ENCODE measurements at places on chromosomes 13 and 19. TPM values are rescaled to one million over a fixed set of nuclear protein-coding genes. Genes with fewer than 3 reads are reported as not detected.

Gene ZNF569
- 9.1 TPM for total RNA-seq

Gene AMER2
- not detected for total RNA-seq

Gene KCNRG
- 0.18 TPM for total RNA-seq

DNA sequence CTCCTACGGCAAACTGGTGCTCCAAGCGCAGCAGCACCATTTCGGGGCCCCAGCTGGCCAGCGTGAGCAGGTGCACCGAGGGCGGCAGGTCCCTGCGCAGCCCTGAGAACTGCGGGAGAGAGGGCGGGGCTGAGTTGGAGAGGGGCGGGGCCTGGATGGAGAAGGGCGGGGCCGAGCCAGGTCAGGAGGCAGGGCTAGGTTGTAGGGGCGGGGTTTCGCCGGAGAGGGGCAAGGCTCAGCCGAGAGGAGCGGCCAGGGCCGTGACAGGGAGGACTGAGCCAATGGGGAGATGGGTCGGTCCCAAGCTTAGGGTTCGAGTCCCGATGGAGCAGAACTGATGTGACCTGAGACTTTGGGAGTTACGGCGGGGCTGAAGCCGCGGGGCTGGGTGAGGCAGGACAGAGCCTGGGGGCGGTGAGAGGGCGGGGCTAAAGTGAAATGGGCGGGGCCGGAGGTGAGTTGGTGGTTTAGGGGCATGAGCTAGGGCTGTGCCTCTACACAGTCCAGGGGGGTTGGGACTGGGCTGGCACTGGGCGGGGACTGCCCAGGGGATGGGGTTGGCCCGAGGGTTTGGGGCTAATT, 19.0 kb downstream of the MAN2B1 start:
- DNase-seq, result no peak
- peaks cover 36% of the 10 kb centered on the region for H3K36me3 ChIP-seq
- H3K27ac ChIP-seq, result no peak overlapping the region
- H3K4me3 ChIP-seq, result no peak overlapping the region
- H3K27me3 ChIP-seq, result no peaks in the 10 kb centered on the region

GRCh38 chr13:82803341-82803740, 1078.9 kb downstream of the SLITRK1 start:
- DNase-seq, result no peak
- H3K27ac ChIP-seq, result no peak overlapping the region
- no peaks in the 10 kb centered on the region for H3K36me3 ChIP-seq
- no peaks in the 10 kb centered on the region for H3K27me3 ChIP-seq

DNA sequence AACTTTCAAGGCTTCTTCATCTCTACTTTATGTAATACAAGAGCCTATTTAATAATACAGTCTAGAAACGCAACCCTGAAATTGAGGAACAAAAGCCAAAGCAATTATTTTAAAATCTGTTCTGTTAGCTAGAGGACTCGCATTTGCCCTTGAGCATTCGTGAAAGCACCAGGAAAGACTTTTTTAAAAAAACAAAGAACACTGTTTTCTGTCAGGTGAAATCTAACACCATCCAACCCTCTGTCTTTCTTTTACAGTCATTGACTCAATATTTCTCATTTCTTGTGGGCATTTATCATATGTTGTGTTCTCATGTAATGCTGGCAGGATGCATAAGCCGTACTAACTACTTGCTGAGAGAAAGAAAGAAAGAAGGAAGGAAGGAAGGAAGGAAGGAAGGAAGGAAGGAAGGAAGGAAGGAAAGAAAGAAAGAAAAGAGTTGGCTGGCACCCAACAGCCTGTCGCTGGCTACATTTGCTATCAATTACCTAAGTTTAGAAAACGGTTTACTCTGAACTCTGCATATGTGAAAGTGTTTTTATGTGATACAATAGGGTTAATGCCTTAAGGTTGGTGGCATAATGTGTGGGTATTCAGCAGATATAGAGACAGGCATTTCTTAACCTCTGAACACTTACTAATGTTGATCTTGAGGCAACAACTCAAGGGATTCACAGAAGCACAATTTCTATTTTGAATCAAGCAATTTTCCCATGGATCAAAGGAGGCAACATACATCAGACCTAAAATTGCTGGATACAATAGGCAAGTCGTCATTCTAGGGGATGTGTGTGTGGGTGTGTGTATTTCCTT, 445.4 kb downstream of the DCT start:
- no peak overlapping the region for H3K4me3 ChIP-seq
- no peaks in the 10 kb centered on the region for H3K27me3 ChIP-seq
- H3K27ac ChIP-seq, result no peak overlapping the region
- no peaks in the 10 kb centered on the region for H3K4me1 ChIP-seq
- no peak for DNase-seq
- no peaks in the 10 kb centered on the region for H3K36me3 ChIP-seq

- H3K4me1 ChIP-seq, result peaks cover 3% of the 10 kb centered on the region
- no peaks in the 10 kb centered on the region for H3K36me3 ChIP-seq
- no peak overlapping the region for H3K27ac ChIP-seq
- H3K4me3 ChIP-seq, result no peak overlapping the region
- peaks cover 9% of the 10 kb centered on the region for H3K27me3 ChIP-seq
Measured at GRCh38 chr13:27375686-27376326, 48.6 kb upstream of the GTF3A start.

GRCh38 chr13:60679928-60680694, 283.1 kb downstream of the TDRD3 start:
- H3K4me3 ChIP-seq, result no peak overlapping the region
- H3K4me1 ChIP-seq, result no peaks in the 10 kb centered on the region
- no peaks in the 10 kb centered on the region for H3K27me3 ChIP-seq
- no peak for DNase-seq

DNA sequence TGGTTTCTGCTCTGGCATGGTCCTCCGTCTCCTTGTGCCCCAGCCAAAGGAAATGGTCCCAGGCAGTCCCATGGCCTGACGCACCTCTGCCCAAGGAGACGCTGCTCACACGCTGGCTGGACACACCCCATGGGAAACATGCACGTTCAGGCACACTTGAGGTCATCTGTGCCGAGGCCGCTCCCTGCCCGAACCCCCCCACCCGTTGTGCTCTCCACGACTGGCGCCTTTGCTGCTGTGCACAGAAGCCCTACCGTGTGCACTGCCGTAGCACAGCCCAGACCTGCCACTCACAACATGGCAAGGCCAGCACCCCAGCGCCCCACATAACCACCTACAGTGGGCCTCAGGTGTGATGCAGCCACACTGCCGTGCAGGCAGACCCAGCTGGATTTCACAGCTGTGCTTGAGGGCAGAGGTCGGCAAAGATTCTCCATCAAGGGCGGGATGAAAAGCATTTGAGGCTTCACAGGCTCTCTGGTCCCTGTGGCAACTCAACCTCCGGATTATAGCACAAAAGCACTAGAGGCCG, 65.7 kb downstream of the SPACA7 start:
- H3K36me3 ChIP-seq, result no peaks in the 10 kb centered on the region
- H3K27me3 ChIP-seq, result peaks cover 3% of the 10 kb centered on the region
- no peak overlapping the region for H3K4me3 ChIP-seq
- no peaks in the 10 kb centered on the region for H3K4me1 ChIP-seq

GRCh38 chr19:54229146-54229545, 6.3 kb upstream of the LILRB3 start:
- H3K4me1 ChIP-seq, result peaks cover 4% of the 10 kb centered on the region
- H3K36me3 ChIP-seq, result no peaks in the 10 kb centered on the region
- no peak for DNase-seq
- no peak overlapping the region for H3K27ac ChIP-seq
- H3K27me3 ChIP-seq, result peaks cover 23% of the 10 kb centered on the region

DNA sequence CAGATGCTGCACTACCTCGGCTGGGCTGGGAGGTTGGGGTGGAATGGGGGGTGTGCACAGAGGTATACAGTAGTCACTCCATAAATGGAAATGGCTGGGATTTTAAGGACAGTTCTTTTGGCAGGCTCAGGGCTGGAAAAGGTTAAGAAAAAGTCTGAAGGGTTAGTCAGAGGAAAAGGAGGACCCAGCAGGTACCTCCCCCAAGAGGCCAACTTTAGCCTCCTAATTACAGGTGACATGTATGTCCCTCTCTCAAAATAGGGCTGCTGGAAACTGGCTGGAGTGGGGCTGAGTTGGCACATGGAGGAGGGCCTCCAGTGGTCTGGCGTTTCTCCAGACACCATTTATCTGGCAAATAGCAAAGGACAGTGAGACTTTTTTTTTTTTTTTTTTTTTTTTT, 994 bp downstream of the CCDC194 start:
- peaks cover 15% of the 10 kb centered on the region for H3K27me3 ChIP-seq
- H3K4me1 ChIP-seq, result peaks cover 35% of the 10 kb centered on the region
- H3K27ac ChIP-seq, result no peak overlapping the region
- H3K36me3 ChIP-seq, result peaks cover 17% of the 10 kb centered on the region

DNA sequence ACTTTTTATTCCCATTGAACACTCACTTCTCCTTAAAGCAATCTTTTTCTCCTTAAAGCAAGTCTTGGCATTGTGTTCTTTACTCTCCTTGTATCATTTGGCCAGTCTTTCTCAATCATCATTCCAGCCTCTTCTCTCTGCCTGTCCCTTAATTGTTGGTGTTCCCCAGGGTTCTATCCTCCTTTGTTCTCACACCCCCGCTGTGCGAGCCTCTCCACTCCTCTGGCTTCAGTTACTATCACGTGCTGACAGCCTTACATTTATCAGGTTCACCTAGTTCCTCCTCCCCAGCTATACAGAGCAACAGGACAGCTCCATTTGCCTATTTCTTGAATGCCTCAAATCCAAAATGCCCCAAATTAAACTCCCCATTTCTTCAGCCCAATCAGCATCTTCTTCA, 24.6 kb downstream of the CYSLTR2 start:
- H3K4me1 ChIP-seq, result peaks cover 14% of the 10 kb centered on the region
- no peak overlapping the region for H3K27ac ChIP-seq

DNA sequence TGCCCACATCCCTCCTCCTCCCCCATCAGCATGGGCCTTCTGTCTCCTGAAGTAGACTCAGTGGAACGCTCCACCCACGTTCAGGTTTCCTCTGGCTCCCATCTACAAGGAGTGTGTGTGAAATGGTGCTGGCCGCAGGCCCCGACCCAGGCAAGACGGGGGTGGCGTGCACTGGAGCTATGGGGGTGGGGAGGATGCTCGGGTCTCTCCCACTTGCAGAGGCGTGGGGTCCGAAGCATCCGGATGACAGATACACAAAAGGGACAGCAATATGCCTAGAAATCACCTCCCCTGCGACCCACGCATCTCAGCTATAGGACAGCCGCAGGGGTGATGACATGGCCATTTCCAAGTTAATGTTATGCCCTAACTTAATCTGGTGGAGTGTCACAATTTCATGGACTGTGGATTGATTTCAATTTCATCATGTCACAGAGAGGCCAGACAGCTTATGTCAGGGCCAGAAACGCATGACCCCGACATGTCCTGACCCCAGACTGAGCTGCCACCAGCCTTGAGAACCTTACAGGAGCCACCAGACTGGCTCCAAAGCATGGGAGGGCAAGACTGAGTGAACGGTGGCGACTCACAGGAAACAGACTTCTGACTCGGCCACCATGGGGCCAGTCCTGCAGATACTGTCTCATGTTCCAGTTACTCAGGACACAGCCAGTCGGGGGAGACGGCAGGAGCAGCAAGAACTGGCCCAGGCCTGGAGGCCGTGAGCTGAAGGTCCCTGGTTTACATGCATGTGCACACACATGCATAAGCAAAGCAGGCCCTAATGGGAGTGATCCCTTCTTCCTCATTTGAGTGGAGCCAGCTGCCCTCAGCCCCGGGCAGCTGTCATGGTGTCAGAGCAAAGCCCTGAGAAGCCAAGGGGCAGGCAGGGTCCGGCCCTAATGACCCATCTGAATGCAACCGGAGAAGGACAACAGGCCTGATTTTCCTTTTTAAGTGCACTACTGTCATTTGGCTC, 82.2 kb downstream of the SLC7A1 start:
- H3K27ac ChIP-seq, result no peak overlapping the region
- H3K4me3 ChIP-seq, result no peak overlapping the region
- H3K27me3 ChIP-seq, result no peaks in the 10 kb centered on the region
- DNase-seq, result no peak
- peaks cover 35% of the 10 kb centered on the region for H3K36me3 ChIP-seq

DNA sequence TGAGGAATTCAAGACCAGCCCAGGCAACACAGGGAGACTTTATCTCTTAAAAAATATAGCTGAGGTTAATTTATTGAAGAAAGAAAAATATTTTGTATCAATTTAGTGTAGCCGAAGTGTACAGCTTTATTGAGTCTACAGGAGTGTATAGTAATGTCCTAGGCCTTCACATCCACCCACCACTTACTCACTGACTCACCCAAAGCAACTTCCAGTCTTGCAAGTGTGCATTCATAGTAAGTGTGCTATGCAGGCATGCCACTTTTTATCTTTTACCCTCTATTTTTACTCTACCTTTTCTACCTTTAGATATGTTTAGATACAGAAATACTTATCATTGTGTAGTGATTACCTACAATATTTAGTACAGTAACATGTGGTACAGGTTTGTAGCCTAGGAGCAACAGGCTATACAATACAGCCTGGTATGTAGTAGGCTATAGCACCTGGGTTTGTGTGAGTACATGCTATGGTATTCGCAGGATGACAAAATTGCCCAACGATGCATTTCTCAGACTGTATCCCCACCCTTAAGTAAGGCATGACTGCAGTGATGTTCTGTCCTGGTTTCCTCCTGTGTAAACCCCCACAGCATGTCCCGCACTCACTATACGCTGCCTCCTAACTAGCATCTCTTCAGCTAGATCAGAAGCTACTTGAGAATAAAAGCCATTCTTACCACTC, 15.3 kb upstream of the ATP12A start:
- no peaks in the 10 kb centered on the region for H3K36me3 ChIP-seq
- H3K27ac ChIP-seq, result no peak overlapping the region
- no peaks in the 10 kb centered on the region for H3K4me1 ChIP-seq
- peaks cover 15% of the 10 kb centered on the region for H3K27me3 ChIP-seq
- no peak overlapping the region for H3K4me3 ChIP-seq
- no peak for DNase-seq

GRCh38 chr13:93991569-93991968, 487.9 kb downstream of the DCT start:
- no peaks in the 10 kb centered on the region for H3K27me3 ChIP-seq
- H3K36me3 ChIP-seq, result no peaks in the 10 kb centered on the region
- H3K4me1 ChIP-seq, result no peaks in the 10 kb centered on the region

DNA sequence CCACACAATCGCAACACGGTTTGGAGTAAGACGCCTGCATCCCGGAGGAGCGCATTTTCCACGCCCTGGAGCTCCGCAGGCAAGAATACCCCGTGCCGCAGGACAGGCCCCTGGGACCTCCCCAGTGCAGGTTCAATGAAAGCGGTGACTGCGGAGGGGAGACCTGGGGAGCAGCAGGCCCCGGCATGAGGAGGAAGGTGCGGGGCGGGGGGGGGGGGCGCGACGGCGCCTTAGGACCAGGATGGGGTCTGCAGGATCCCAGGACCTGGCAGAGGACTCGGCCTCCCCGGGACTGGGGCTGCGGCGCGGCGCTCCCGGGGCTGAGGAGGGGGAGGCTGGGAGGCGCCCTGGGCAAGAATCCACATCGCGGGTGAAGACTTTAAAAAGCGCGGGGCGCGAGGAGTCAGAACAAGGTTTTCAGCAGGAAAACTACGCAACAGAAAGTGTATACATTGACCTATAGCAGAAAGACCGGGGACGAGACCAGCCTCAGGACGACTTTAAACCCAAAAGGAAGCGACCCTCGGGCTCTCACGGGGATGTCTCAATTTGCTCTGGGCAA, 432 bp downstream of the ZNF611 start:
- peaks cover 35% of the 10 kb centered on the region for H3K36me3 ChIP-seq
- no peaks in the 10 kb centered on the region for H3K27me3 ChIP-seq
- peak overlapping the region; percentile 83 for H3K4me3 ChIP-seq
- peak; percentile 26 for DNase-seq
- H3K27ac ChIP-seq, result peak overlapping the region; percentile 89
- H3K4me1 ChIP-seq, result peaks cover 25% of the 10 kb centered on the region
